ENCODE measurements at places on chromosomes 5 and 9.

DNA sequence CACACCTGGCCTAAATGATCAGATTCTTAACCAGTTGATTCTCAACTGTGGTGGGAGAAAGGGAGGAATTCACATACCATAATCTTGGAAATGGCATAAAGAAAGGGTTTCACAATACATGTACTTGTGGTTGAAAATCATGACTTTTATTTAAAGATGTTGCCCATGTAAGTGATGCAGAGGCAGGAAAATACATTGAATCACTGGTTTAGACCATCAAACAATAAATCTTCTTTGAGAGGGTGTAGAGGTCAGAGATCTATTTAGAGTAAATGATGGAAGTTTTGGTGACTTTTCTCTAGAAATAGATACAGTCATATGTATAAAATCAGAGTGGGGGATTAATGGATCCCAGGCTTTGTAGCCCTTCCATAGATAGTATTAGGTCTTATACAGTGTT lies 15.4 kb downstream of the NDUFS4 start:
- DNase-seq: no peak

DNA sequence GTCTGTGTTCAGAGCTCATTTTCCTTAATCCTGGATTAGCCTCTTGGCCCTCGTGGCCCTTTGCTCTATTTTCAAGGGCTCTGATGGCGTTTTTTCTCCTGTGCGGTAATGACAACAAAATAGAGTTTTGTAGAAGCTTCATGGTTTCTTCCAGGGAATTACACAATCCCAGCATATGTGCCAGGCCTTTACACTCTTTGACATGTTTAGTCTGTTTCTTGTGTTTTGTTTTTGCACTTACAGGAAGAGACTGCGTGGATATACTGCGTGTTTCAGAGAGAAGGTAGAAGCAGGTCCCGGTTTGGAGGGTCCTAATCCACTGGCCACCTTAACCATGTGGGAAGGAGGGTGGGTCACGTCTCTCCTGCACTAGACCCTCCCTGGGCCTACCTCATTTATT lies 400.2 kb upstream of the IRX4 start:
- DNase-seq: no peak

- DNase-seq: no peak
Measured at GRCh38 chr5:168831383-168831782, 252.2 kb upstream of the PANK3 start.

GRCh38 chr5:108361239-108361638 lies 20.7 kb downstream of the FBXL17 start:
- no peak for DNase-seq

GRCh38 chr5:421901-422300 lies 21.1 kb upstream of the EXOC3 start:
- no peak for DNase-seq

DNA sequence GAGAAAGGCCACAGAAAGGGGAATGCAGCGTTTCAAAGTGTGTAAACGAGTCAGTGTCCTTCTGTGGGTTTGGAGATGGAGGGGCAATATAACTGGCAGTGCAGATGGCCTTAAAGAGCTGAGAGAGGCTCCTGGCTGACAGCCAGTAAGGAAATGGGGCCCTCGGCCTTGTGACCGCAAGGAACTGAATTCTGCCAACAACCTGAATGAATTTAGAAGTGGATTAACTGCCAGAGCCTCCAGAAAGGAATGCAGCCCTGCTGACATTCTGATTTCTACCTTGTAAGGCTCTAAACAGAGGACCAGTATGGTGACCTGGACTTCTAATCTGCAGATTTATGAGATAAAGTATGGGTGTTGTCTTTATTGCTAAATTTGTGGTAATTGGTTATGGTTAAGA lies 17.5 kb upstream of the NREP start:
- DNase-seq: no peak

DNA sequence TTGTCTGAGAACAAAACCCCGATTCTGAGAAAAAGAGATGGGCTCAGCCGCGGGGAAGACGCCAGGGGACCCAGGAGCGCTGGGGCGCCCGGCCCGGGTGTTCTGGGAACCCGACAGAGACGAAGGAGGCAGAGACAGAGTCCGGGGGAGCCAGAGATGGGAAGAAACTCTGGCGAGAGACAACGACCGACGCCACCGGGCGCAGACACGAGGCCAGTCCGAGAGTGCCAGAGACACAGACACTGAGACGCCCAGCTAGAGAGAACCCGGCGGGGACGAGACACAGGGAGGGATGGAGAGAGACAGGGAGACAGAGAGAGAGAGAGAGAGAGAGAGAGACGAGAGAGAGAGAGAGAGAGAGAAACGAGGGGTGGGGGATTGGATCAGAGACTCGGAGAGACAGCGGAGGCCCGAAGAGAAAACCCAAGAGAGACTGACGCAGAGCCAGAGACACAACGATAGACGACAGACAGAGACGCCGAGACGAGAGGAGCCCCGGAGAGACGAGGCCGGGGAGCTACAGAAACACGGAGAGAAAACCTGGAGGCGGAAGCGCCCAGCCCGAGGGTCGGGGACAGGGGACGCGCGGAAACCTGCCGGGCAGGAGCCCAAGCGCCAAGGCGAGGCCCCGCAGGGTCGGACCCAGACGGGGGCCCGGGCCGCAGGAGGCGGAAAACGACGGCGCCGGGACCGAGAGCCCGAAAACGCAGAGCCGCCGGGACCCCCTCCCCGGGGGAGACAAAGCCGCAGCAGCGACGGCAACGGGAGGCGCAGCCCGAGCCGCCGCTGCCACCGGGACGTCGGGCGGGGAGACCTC lies 3.3 kb downstream of the NR5A1 start:
- DNase-seq: no peak

DNA sequence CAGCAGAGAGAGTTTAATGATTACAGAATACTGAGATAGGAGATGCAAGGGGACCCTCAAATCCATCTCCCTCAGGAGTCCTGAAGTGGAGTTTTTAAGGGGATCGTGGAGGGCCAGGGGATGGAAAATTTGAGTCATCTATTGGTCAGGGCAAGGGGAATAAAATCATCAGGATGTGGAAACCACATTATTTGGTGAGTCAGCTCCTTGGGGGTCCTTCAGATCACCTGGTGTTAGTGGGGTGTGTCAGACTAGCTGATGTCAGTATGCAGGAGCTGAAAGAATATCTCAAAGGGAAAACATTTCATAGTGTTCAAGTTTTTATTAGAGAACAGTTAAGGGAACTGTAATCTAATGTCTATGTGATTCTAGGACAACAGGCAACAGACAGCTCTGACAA lies 183.0 kb upstream of the FTMT start:
- DNase-seq: no peak

DNA sequence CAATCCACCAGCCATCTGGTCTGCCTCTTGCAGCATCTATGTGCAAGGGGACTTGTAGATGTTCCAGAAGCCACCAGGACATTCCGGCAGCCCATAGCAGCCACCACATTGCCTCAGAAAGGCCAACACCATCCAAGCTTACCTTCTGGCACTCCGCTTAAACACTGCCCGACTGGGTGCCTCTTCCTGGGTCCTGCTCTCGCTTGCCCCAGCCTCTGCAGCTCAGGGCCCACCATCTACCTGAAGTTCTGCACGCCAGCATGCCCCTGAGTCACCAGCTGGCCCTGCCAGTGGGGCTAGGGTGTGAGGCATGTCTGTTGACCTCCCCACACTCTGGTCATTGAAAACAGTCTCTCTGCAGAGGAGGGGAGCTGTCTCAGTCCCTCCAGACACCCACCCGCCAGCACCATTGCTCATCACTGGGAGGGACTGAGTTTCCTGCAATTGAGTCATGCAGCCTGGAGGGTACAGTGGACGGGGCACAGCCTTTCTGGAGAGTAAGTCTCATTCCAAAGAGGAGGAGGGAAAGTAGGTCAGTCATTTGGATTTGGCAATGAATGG lies 16.9 kb upstream of the COL5A1 start:
- DNase-seq: no peak

Data from NCI-H2029 (cell line).